ENCODE measurements at places on chromosomes 3 and 15.

DNA sequence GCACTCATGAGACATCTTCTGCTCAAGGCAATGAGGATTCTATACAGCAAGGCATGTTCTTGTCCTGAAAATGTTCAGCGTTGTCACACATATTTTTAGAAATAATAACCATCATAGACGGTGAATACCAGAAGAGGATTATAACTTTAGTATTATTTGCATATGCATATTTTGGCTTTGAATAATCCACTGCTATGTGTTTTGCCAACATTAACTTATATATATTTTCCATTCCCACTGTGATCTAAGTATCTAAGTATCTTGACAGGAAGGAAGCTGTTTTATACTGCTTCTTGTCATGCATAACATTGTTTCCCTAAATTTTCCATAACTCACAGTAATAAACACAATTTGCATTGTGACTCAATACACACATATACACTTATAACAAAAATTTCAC, 509.5 kb downstream of the TBL1XR1 start:
- DNase-seq, result no peak

DNA sequence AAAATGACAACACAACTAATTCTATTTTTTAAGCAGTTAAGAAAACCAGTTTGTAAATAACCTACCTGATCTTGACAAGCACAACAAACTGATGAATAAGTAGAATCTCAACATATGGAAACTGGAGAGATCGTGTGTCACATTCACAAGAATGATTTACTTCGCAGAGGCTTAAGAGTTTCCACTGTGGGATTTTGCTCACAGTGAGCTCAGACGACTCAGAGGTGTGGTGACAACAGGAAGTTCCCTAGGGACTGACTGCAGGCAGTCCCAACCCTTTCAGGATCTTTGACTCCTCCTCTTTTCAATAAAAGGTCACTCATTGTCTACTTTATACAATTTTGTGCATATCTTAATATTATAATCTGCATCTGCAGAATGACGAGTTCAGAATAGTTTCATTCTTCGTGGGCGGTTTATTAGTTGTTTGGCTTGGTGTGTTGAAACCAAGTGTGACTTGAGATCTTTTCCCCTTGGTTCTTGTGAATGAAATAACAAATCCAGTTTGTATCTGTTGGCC, at the start of gene LIPH:
LIPH (minus strand) TSS at position 231 of the 520 bp plus-strand sequence; CDS start at position 114, 117 bp downstream.
- DNase-seq, result peak; percentile 91

DNA sequence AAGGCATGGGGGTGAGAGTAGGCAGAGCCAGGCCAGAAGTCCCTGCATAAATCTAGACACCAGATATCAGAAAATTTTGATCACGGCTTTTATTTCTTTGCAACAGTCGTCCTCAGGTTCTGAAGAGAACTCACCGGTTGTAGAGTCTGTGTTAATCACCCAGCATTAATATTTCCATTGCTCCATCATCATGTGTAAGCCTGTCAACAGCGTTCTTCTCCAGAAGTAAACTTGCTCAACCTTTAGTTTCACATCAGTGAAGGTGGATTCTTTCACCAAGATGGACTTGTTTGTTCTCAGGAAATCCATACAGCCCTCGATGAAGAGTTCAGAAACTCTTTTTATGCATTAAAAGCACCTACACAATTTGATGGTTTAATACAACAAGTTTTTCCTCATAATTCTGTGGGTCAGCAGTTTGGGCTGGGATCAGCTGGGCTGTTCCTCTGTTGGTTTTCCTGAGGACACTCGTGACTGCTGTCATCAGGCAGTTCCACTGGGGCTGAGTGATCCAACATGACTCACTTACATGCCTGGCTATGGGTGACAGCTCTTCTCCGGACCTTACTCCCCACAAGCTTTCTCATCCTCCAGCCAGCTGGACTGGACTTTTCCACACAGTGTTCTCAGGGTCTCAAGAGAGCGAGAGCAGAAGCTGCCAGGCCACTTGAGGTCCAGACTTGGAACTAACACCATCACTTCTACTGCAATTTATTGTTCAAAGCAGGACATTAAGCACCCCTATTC, 303.4 kb downstream of the ZNF621 start:
- DNase-seq, result no peak

GRCh38 chr3:161700998-161701397, 204.4 kb downstream of the OTOL1 start:
- peak; percentile 47 for DNase-seq

DNA sequence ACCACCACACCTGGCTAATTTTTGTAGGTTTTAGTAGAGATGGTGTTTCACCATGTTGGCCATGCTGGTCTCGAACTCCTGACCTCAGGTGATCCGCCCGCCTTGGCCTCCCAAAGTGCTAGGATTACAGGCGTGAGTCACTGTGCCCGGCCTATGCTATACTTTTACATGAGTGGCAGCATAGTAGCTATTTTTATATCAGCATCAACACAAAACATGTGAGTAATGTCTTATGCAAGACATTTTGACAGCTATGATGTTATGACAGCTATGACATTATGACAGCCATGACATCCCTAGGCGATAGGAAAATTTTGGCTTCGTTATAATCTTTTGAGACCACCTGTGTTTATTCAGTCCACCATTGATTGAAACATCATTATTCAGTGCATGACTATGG, 4.1 kb upstream of the NAALADL2 start:
- DNase-seq, result no peak

GRCh38 chr3:69505770-69506407, 120.0 kb upstream of the FRMD4B start:
- no peak for DNase-seq
